Fibroblast of mammary gland (primary cell): ENCODE measurements at places on chromosomes 13 and 19.

DNA sequence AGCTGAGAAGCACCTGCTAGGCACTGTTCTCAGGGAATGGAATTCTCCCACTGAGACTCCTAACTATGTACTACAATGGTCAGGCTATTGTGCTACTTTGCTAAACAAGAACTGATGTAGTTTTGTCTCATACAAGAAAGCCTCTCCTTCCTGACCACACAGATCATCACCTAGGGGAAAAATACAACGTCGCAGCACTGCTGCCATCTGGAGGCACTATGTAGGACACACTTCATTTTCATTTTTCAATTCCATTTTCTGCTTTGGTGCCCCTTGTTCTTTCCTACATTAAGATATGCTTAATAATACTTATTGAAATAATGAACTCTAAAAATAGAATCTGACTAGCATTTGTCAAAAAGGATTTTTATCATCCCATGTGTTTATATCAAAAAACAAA is 21.1 kb downstream of the PROSER1 start:
- DNase-seq: peak; percentile 35

DNA sequence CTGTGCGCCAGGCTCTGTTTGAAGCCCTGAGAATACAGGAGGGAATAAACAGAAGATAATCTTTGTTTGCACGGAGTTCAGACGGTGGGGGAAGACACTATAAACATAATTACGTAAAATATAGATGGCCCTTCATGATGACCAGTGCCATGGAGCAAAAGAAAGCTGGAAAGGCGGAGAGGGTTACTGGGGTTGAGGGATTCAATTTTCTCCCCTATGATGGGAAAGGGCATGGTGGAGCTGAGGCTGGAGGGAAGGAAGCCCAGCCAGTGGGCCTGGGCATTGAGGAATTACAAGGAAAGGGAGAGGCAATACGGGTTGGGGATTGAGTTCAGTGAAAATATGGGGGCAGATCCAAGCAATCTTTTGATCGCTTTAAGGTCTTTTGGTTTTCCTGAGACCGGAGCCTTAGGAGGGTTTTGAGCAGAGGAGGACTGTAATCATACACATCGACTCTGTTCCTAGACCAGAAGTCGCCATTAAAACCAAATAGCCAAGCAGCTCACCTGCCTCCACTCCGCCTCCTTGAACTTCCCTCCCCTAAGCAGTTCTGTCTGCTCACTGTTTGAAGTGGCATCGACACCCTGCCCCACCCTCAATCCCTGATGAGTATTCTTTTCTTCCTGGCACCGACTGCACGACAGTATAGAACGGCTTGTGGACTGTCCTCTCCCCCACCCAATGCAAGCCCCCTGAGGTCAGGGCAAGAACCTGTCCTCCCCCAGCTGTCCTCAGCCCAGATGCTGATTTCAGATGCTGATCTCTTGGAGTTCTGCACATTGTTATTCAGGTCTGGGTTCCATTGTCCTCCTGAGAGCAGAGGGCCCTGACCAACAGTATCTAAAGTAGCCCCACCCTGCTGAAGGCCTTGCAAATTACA is 813 bp upstream of the ZNF296 start:
- DNase-seq: no peak

GRCh38 chr13:37026771-37027170 is 26.2 kb downstream of the EXOSC8 start:
- no peak for DNase-seq

GRCh38 chr19:23882493-23882892 is 32.2 kb upstream of the ZNF726 start:
- DNase-seq: no peak

GRCh38 chr19:10137751-10138682 is 18.3 kb upstream of the EIF3G start:
- no peak for DNase-seq

- no peak for DNase-seq
Observed at GRCh38 chr13:24250376-24251057, 58.9 kb upstream of the C1QTNF9 start.

GRCh38 chr19:3338541-3339181 is 27.7 kb upstream of the NFIC start:
- DNase-seq: no peak

DNA sequence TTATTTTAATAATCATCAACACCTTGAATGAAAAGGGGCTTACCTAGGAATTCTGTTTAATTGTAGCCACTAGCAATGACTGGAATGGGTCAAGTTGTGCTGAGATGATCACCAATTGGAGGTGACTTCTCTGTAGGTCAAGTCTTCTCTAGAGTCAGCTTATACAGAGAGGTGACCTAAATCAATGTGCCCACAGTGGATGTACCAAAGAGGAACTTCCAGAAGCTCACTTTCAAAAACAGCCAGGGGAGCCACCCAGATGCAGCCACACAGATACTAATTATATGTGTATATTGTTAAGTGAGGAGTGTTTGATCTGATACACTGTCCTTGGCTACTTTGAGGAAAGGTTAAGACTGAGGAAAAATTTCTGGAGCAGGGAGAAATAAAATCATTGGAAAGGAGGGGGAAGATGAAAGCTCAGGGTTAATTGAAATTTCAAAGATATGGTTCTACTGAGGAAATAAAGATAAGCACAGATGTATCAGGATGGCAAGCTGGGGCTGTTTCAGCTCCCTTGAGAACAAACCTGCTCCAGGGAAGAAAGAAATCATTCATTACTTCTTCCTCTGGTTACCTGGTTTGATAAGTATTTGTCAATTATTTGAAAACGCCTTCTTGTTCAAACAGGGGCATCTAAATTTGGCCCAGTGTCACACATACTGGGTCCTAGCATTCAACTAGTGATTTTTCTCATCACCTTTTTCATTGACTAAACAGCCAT is 5.1 kb downstream of the GPR183 start:
- DNase-seq: no peak

DNA sequence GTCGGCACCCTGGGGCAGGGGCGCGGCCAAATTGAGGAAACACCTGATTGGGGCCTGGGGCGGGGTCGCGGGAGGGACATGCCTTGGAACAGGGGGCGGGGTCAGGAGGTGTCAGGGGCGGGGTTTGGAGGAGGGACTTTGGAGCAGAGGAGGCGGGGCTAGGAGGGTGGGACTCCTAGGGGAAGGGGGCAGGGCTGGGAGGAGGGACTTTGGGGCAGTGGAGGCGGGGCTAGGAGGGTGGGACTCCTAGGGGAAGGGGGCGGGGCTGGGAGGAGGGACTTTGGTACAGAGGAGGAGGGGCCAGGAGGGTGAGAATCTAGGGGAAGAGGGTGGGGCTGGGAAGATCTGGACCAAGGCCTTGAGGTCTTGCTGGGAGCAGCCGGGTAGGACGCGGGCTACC is 21.9 kb downstream of the GRIN2D start:
- DNase-seq: peak; percentile 60

GRCh38 chr13:48942131-48942530 is 33.6 kb upstream of the FNDC3A start:
- DNase-seq: peak; percentile 82

DNA sequence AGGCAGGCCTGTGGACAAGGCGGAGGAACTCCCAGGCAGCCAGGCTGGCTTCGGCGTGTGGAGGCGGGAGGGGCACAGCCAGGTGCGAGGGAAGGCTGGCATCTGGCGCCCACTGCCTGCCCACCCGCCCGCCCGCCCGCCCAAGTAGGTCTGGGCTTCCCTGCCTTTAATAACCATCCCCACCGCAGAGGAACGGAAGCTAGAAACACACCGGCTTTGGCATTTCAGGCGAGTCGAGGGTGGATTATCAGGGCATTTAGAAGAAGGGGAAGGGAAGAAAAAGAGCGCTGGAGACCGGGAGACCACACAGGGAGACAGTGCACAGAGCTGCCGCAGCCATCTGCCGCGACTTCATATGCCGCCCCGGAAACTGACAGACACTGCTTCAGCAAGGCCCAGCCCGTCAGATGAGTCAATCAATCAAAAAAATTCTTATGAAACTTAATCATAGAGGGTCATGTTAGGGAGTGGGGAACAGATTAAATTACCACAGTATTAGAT is 199.7 kb downstream of the TSHZ3 start:
- no peak for DNase-seq

GRCh38 chr13:98072476-98072875 is 70.4 kb upstream of the FARP1 start:
- no peak for DNase-seq

GRCh38 chr13:90866006-90866405 is 481.5 kb upstream of the MIR17HG start:
- DNase-seq: no peak

DNA sequence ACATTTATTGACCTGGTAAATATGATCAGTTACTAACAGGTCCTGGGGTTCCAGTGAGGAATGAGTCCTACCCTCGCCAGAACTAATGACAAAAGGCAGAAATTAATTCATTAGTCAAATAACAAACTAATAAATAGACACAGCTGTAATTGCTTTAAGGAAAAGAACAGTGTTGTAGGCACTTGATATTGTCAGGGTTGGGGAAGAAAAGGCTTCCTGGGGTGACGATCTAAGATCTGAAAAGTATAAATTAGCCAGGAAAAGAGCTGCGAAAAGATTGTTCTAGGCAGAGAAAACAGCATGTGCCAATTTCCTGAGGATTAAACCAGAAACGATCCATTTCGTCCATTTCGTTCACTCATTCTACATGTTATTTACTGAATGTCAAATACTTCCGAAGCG is 670 bp upstream of the CHAF1A start:
- DNase-seq: no peak

- peak; percentile 74 for DNase-seq
Observed at GRCh38 chr13:38662362-38662761, 24.5 kb upstream of the FREM2 start.

DNA sequence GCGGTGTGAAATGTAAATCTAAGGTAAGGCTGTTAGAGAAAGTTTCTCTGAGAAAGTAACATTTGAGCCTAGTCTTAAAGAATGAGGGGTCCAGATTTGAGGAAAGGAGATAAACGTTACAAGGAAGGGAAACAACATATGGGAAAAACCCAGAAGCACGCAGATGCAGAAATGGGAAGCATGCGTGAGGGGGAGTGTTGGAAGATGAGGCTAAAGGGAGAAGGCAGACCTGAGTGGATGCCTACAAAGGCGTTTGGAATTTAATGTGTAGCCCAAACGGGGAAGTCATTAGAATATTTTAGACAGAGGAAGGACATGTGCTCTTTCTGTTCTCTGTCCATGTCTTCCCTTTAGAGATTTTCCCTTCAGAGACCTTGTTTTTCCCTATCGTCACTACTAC is 61.0 kb downstream of the TPT1 start:
- DNase-seq: no peak

- no peak for DNase-seq
Observed at GRCh38 chr19:40688987-40689338, 1.5 kb downstream of the NUMBL start.

DNA sequence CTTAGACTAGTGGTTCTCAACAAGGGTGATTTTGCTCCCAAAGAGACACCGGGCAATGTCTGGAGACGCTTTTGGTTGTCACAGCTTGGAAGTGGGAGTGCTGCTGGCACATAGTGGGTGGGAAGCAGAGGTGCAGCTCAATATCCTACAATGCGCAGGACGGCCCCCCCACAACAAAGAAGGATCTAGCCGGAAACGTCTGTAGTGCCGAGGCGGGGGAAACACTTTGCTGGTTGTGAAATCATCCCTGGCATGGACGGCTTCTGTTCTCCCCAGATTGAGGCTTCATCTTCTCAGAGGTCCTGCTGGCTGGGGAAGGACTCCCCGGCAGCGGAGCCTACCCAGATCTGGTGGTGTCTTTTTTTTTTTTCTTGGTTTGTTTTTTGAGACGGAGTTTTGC is 13.4 kb upstream of the SYT5 start:
- no peak for DNase-seq

- no peak for DNase-seq
Observed at GRCh38 chr19:6406401-6406800, 13.4 kb upstream of the GTF2F1 start.
